BE2C (cell line): ENCODE measurements at places on chromosomes 7 and 10.

DNA sequence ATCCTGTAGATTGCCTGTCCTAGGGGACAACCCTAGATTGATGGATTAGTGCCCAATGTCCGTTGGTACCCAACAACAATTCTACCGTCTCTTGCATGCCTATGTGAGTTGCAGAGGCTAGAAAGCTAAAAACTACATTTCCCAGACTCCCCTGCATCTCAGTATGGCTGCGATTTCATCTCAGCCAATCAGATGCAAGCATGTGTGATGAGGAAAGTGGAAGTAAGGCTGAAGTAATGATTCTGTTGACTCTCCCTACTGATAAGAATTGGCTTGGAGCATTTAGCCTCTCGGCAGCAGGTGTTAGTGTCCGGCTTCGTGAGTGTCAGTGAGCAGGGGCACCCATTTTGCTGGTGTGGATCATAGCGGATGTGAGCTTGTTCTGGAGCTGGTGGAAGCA is 171.9 kb downstream of the FGFR2 start:
- peak; percentile 28 for DNase-seq

GRCh38 chr7:157496416-157497275 is 159.8 kb downstream of the DNAJB6 start:
- DNase-seq, result no peak

GRCh38 chr10:21637795-21638194 is 103.8 kb downstream of the MLLT10 start:
- DNase-seq, result no peak

DNA sequence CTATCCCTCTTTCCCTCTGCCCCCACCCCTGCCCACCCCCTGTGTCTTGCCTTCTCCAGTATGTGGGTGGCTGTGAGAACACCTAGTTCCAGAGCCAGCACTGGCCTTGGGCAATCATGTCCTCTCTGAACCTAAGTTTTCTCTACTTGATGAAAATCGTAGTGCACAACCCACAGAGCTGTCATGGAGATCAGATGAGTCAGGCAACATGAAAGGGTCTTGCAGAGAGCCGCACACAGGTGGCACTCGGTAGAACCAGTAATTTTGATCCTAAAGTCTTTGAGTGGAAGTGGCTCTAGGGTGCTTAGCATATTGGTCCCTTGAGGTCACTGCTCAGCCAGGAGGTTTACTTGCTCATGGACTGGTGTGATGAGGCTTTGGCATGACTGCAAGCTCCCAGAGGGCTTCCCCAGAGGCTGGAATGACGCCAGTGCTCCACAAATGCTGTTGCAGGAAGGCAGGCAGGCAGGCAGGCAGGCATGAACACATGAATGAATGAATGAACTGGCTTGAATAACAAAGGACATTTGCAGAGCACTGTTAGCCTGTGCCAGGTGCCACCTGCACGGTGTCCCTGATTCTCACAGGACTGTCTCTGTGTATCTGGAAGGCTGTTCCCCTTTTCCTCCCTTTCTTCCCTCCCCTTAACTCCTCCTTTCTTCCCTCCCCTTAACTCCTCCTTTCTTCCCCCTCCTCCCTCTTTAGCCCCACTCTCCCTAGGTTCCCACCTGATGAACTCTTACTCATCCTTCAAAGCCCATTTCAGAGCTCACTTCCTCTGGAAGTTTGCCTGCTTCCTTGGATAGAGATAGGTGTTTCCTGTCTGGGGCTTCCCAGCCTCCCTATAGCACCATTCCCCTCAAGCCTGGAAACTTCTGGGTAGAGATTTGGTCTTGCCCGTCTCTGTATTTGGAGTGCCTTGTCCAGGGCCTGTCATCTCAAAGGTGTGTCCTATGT is 27.2 kb upstream of the CTBP2 start:
- no peak for DNase-seq

DNA sequence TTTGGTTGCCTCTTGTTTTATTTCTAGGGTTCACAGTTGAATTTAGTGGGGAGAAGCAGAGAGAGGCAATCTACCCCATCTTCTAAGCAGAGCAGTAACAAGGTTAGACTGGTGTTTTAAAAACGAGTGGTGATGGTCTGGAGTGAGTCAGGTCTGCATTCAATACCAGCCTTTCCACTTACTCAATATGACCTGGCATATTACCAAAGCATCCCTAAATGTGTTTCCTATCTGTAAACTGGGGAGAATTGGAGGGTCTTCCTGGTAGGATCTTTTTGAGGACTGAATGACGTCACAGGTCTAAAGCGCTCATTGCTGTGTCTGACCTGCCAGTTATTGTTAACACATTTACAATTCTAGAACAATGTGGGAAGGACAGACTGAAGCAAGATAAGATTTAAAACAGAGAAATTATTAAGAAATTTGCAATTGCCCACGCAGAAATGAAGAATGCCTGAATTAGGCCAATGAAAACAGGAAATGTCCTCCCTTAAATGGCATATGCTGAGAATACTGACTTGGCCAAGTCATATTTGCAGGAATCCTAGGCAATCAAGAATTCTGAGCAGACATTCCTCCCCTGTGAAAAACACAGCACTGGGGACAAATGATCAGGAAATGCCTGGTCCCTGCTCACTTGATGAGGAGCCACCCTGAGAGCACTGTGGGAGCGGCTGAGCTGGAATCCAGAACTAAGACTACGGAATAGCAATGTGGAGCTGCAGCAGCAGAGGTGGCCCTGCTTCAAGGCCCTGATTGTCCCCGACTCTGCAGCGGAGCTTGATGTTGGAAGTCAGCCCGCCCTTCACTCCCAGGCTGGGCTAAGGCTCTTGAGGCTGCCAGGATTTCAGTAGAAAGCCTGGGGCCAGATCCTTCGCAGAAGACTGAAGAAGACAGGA is 184.5 kb upstream of the CXCL12 start:
- no peak for DNase-seq
